ENCODE measurements at places on chromosomes 7 and 10.

GRCh38 chr7:149626972-149627371 is 129.4 kb upstream of the ZNF746 start:
- no peak for DNase-seq

DNA sequence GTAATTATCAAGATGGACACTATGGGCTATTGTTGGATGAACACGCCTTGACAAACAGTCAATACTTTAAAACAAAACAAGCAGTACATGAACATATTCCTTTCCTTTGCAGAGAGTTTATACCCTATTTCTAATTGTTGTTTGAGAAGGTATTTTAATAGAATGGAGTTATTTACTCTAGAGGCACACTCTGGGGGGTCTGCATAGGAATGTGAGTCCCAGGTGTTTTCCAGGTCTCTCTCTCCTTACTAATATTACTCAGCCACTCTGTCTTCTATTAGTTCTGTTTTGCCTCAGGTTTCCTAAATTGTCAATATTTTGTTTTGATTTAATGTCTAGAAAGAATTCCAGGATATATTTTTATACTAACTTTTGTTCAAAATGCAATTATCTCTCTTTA is 1091.4 kb downstream of the CNTNAP2 start:
- no peak for DNase-seq

DNA sequence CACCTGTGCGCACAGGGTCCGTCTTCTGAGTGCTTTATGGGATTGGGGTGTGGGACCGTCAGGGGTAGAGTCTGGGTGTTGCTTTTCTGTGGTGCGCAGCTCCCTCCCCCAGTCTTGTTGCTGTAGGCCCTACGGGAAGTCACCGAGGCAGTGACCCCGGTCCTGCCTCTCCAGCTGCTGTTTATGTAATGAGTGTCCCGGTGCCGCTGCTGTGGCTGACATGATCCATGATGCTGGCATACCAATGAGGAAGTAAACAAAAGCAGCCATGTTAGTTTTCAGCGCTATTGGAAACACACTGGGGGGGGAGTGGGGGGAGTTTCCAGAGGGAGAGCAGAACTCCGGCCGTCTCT is 1.1 kb downstream of the TRIM8 start:
- DNase-seq, result no peak

DNA sequence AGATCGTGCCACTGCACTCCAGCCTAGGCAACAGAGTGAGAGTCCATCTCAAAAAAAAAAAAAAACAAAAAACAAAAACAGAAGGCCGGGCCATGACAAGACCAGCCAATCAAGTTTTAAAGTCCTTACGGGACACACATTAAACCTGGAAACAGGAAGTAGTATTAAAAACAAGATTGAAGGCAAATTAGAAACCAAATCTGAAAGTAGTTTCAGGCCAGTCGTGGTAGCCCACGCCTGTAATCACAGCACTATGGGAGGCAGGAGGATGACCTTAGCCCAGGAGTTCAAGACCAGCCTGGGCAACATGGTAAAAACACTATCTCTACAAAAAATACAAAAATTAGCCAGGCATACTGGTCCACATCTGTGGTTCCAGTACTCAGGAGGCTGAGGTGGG is 18.1 kb downstream of the PSAP start:
- no peak for DNase-seq

GRCh38 chr10:43076876-43077420 is at the start of gene RET:
RET (plus strand) TSS chr10:43077069; CDS start chr10:43077259, 190 bp downstream.
- DNase-seq, result no peak

DNA sequence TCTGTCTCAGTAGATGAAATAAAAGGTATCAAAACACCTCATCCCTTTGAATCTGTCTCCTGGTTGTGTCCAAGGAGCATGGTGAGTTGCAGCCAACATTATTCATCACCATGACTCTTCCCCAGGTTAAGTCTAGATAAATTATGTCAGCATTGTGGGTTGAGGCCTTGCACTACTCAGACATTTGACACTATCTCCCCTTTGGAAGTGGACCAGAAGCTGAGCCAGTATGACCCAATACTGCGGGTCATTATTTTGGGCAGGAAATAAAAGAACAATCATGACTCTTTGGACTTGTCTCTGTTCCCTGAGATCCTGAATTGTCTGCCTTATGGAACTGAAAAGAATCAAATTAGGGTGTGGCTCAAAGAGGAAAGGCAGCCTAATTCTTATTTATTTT is 168.2 kb upstream of the FAM171A1 start:
- no peak for DNase-seq

- DNase-seq, result no peak
These were observed 11.6 kb upstream of the FRAT1 start for GRCh38 chr10:97307441-97307840.
